GM23248 (cell line): ENCODE measurements at places on chromosomes 4 and X. TPM values are rescaled to one million over a fixed set of nuclear protein-coding genes. Genes with fewer than 3 reads are reported as not detected.

PNMA3 gene
- not detected in 2 replicates for total RNA-seq

SPACA5 gene
- not detected in 2 replicates for total RNA-seq

TNIP3 gene
- 0.76 and 1.4 TPM in 2 replicates for total RNA-seq

CDS1 gene
- not detected in 2 replicates for total RNA-seq

ATOH1 gene
- total RNA-seq, result not detected in 2 replicates

MAGEB6B gene
- not detected in 2 replicates for total RNA-seq

CRMP1 gene
- total RNA-seq, result not detected in 2 replicates

TLR6 gene
- 0.76 and 3.4 TPM in 2 replicates for total RNA-seq

AREG gene
- 0.97 TPM in 1 of 2 replicates, not detected in the other for total RNA-seq

CXCR3 gene
- total RNA-seq, result not detected in 2 replicates

HTN3 gene
- total RNA-seq, result not detected in 2 replicates

EXOC1L gene
- not detected in 2 replicates for total RNA-seq

DNA sequence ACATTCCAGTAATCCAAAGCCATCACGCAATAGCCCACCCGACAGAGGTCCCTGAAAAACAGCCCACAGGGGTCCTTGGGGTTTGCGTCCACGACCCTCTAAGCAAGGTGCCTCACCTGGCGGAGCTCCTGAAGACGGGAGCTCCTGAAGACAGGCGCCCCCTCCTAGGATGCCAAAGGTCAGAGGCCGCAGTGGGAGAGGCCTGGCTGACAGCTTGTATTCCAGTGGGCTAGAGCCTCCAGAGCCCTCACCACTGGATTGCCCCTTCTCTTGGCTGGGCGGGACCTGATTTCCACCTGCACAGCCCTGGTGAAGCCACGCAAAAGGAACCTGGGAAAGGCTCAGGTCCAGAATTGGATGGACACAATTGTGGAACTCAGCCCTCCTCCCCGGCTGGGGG, 29.7 kb upstream of the WFS1 start:
- no peaks in the 10 kb centered on the region for H3K4me1 ChIP-seq
- no peak overlapping the region for H3K27ac ChIP-seq

GRCh38 chrX:120244395-120244734, 6.2 kb upstream of the ZBTB33 start:
- DNase-seq, result no peak
- H3K27ac ChIP-seq, result peak overlapping the region; percentile 98
- no peaks in the 10 kb centered on the region for H3K27me3 ChIP-seq
- peaks cover 3% of the 10 kb centered on the region; the same call in 1 of the 2 replicates for H3K4me1 ChIP-seq
- no peaks in the 10 kb centered on the region for H3K36me3 ChIP-seq

DNA sequence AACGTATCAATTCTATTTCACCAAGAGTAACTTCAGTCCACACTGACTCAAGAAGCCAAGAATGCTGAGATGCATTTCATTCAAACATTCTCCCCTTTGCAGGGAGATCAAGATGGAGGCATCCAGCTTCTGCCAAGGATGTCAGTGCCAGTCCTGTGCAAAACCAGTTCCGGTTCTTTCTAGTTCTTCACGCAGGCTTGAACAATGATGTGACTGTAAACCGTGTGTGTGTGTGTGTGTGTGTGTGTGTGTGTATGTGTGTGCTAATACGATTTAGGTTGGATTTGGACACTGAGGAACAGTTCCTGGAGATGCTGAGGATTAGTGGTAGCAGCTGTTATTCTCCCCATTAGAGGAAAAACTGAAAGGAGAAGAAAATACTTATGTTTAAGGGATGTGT, at the start of gene REELD1:
REELD1 (plus strand) TSS at position 301 of the 400 bp plus-strand sequence. CDS start 2,415 bp downstream, outside the sequence.
- no peaks in the 10 kb centered on the region for H3K4me1 ChIP-seq
- H3K27me3 ChIP-seq, result no peaks in the 10 kb centered on the region
- H3K27ac ChIP-seq, result no peak within 1 kb of the TSS
- DNase-seq, result no peak

GRCh38 chr4:172157946-172158345, 344.7 kb downstream of the GALNTL6 start:
- no peaks in the 10 kb centered on the region for H3K4me1 ChIP-seq
- H3K4me3 ChIP-seq, result no peak overlapping the region
- DNase-seq, result no peak
- H3K27ac ChIP-seq, result no peak overlapping the region
- H3K36me3 ChIP-seq, result no peaks in the 10 kb centered on the region

- H3K27me3 ChIP-seq, result no peaks in the 10 kb centered on the region
- H3K36me3 ChIP-seq, result no peaks in the 10 kb centered on the region; the same call in 1 of the 2 replicates
- H3K4me1 ChIP-seq, result no peaks in the 10 kb centered on the region
- no peak for DNase-seq
- no peak overlapping the region for H3K4me3 ChIP-seq
Measured at GRCh38 chr4:87052615-87053014, 117.8 kb downstream of the AFF1 start.

DNA sequence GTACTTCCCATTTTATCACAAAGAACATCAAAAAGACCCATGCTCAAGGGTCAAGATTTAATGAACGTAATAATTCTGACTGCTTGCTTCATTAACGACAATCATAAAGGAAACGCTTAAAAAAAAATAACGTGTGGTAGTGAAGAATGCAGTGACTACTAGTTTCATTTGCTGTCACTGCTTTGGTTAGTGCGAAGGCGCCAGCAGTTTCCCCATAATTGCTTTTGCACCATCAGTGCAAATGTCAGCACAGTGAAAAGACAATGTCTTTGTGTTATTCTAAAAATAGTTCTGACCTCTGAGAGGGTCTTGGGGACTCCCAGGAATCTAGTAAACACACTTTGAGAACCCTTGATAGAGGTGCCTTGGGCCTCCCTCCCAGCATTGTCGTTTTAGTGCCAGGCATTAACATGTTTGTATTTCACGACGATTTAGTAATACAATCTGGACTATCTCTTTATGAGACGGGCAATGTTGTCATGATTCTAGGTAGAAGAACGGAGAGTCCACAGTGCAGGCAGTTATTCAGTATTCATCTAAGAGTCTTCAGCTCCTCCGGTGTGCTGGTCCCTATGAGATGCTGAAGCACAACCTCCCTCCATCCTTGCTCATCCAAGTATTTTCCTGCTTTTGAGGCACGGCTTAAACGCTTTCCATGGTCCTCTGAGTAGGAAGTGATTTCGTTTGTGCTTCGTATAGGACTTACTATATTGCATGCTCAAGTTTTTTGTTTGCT, 71.0 kb downstream of the AFF1 start:
- peak overlapping the region; percentile 92 for H3K4me3 ChIP-seq
- no peaks in the 10 kb centered on the region for H3K36me3 ChIP-seq
- no peaks in the 10 kb centered on the region for H3K27me3 ChIP-seq
- peaks cover 24% of the 10 kb centered on the region for H3K4me1 ChIP-seq
- peak overlapping the region; percentile 90 for H3K27ac ChIP-seq

- H3K36me3 ChIP-seq, result no peaks in the 10 kb centered on the region
- H3K27ac ChIP-seq, result peak overlapping the region; percentile 98
- DNase-seq, result no peak
- no peaks in the 10 kb centered on the region for H3K27me3 ChIP-seq
- peaks cover 51% of the 10 kb centered on the region for H3K4me1 ChIP-seq
Measured at GRCh38 chr4:158811704-158812103, 42.9 kb downstream of the FNIP2 start.

DNA sequence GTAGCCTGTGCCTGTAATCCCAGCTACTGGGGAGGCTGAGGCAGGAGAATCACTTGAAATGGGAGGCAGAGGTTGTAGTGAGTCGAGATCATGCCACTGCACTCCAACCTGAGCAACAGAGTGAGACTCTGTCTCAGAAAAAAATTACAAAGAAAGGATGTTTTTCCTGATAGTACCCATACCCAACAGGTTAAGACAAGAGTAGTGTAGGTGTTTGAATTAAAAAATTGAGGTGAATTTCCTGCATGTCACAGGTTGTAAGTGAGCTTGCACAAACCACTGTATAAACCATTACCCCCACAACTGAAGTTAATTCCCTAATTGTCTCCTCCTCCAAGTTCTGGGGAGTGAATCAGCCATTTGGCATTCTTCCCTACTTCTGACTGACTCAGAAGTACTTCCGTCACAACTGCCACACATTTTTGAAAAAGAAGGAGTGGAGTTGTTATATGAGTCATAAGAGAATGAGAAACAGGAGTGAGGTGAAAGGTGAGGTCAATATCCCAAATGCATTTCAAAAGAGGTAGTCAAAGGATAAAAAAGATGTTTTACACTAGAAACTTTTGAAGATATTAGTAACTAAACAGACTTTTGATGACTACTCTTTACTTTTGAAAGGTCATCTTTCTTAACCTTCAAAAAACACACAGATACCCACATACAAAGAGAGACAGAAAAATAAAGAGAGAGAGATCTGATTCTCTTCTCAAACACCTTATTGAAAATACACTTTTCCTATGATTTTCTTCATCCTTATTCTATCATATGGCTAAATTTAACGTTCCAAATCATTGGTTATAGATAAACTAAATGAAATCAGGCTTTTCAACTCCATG, 134.5 kb downstream of the BTC start:
- no peak overlapping the region for H3K27ac ChIP-seq
- H3K27me3 ChIP-seq, result no peaks in the 10 kb centered on the region
- H3K4me3 ChIP-seq, result no peak overlapping the region
- peaks cover 34% of the 10 kb centered on the region for H3K4me1 ChIP-seq

- DNase-seq, result no peak
- H3K27ac ChIP-seq, result no peak overlapping the region
- H3K36me3 ChIP-seq, result no peaks in the 10 kb centered on the region
- H3K27me3 ChIP-seq, result peaks cover 4% of the 10 kb centered on the region; the same call in 1 of the 2 replicates
Measured at GRCh38 chr4:6576512-6576911, 1.5 kb downstream of the MAN2B2 start.

GRCh38 chr4:153013202-153013977, 77.3 kb downstream of the FHDC1 start:
- H3K27me3 ChIP-seq, result no peaks in the 10 kb centered on the region; the same call in 1 of the 2 replicates
- no peak overlapping the region for H3K27ac ChIP-seq
- 0 out of 2 replicates have a peak, but pooled peaks cover 3% of the 10 kb centered on the region for H3K4me1 ChIP-seq
- H3K4me3 ChIP-seq, result no peak overlapping the region
- H3K36me3 ChIP-seq, result no peaks in the 10 kb centered on the region

DNA sequence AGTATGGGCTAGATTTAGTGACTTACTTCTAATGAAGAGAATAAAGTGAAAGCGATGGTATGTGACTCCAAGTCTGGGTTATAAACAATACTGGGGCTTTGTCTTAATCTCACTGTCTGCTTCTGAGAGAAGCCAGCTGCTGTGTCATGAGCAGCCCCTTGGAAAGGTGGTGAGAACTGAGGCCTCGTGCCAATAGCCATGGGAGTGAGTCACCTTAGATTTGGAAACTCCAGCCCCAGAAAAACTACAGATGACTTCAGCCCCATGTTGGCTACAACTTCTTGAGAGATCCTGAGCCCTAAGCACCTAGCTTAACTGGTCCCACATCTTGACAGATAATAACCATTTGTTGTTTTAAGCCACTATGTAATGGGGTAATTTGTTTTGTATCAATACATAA, 77.6 kb downstream of the CWH43 start:
- H3K27me3 ChIP-seq, result no peaks in the 10 kb centered on the region
- H3K4me3 ChIP-seq, result no peak overlapping the region
- H3K36me3 ChIP-seq, result no peaks in the 10 kb centered on the region
- DNase-seq, result peak; percentile 6

DNA sequence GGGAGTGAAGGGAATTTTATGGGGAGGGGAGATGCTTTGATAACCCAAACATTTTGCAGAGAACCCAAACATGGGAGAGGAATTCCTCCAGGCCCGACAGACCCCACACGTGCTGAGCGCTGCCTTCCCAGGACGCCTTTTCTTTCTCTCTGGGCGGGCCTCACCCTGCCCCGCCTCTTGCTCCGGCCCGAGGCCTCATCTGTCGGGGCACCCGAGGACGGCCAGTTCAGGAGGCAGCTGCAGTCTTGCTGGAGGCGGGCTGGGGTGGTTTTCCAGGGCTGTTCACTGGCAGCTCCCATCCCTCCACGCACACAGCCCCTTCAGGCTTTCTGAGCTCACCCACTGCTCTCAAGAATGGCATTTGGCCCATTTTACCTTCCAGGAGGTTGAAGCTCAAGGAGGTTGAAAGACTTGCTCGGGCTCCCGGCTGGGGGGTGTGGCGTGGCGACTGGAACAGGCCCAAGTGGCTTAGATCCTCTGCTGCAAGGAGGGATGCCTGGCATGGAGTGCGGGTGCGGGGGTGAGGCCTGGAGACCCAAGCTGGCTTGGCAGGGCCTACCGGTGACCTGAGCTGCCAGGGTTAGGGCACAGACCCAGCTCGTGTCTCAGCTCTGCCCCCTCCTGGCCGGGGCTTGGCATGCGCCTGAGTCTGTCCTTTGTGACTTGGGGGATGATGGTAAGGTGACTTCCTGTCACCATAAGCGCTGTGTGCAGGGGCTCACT, 99.2 kb downstream of the PSAPL1 start:
- no peak overlapping the region for H3K4me3 ChIP-seq
- no peaks in the 10 kb centered on the region for H3K27me3 ChIP-seq
- DNase-seq, result peak; percentile 60
- H3K4me1 ChIP-seq, result 0 out of 2 replicates have a peak, but pooled peaks cover 4% of the 10 kb centered on the region
- no peaks in the 10 kb centered on the region for H3K36me3 ChIP-seq

GRCh38 chr4:163003979-163004378, 162.7 kb downstream of the NAF1 start:
- H3K4me1 ChIP-seq, result no peaks in the 10 kb centered on the region
- no peaks in the 10 kb centered on the region for H3K27me3 ChIP-seq
- no peaks in the 10 kb centered on the region for H3K36me3 ChIP-seq
- no peak for DNase-seq

DNA sequence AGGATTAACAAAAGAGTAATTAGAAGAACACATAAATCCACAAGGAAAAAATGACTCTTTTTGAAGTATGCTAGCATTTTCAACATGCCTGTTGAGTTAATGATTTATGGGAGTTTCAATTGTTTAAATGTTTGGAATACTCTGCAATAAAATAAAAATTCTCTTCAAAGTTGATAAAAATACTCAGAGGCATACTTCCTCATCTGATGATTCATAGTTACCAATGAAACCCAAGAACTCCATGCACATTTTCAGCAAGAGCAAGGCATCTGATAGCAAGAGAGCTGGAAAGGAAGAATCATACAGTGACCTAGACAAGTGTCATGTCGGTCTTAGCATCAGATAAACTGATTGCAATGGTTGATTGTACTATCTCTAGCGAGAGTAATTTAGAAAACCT, 443.7 kb upstream of the ATOH1 start:
- H3K36me3 ChIP-seq, result no peaks in the 10 kb centered on the region
- H3K27ac ChIP-seq, result no peak overlapping the region
- no peaks in the 10 kb centered on the region for H3K27me3 ChIP-seq
- DNase-seq, result no peak
- H3K4me1 ChIP-seq, result no peaks in the 10 kb centered on the region
- no peak overlapping the region for H3K4me3 ChIP-seq

GRCh38 chr4:154612472-154613414, at the start of gene FGG:
TSS of gene FGG (minus strand) at chr4:154612656. CDS start at chr4:154612609, 47 bp downstream.
- no peak within 1 kb of the TSS for H3K27ac ChIP-seq
- H3K36me3 ChIP-seq, result no peaks in the 10 kb centered on the region
- DNase-seq, result no peak

GRCh38 chr4:82889287-82889686, 1.7 kb downstream of the SEC31A start:
- H3K27me3 ChIP-seq, result no peaks in the 10 kb centered on the region
- peak overlapping the region; percentile 99 for H3K27ac ChIP-seq
- DNase-seq, result peak; percentile 37
- H3K4me1 ChIP-seq, result peaks cover 39% of the 10 kb centered on the region
- peaks cover 10% of the 10 kb centered on the region for H3K36me3 ChIP-seq
- peak overlapping the region; percentile 95 for H3K4me3 ChIP-seq

GRCh38 chr4:182973511-182973911, 56.3 kb upstream of the DCTD start:
- H3K4me3 ChIP-seq, result no peak overlapping the region
- no peaks in the 10 kb centered on the region for H3K36me3 ChIP-seq
- no peaks in the 10 kb centered on the region for H3K27me3 ChIP-seq
- no peak for DNase-seq
- H3K27ac ChIP-seq, result no peak overlapping the region
